ENCODE measurements at places on chromosomes 4 and X.

- no peak for DNase-seq
These were observed 311.4 kb upstream of the NDST4 start for GRCh38 chr4:115424852-115425251.

GRCh38 chr4:156252358-156252921 is 298.8 kb upstream of the CTSO start:
- no peak for DNase-seq

DNA sequence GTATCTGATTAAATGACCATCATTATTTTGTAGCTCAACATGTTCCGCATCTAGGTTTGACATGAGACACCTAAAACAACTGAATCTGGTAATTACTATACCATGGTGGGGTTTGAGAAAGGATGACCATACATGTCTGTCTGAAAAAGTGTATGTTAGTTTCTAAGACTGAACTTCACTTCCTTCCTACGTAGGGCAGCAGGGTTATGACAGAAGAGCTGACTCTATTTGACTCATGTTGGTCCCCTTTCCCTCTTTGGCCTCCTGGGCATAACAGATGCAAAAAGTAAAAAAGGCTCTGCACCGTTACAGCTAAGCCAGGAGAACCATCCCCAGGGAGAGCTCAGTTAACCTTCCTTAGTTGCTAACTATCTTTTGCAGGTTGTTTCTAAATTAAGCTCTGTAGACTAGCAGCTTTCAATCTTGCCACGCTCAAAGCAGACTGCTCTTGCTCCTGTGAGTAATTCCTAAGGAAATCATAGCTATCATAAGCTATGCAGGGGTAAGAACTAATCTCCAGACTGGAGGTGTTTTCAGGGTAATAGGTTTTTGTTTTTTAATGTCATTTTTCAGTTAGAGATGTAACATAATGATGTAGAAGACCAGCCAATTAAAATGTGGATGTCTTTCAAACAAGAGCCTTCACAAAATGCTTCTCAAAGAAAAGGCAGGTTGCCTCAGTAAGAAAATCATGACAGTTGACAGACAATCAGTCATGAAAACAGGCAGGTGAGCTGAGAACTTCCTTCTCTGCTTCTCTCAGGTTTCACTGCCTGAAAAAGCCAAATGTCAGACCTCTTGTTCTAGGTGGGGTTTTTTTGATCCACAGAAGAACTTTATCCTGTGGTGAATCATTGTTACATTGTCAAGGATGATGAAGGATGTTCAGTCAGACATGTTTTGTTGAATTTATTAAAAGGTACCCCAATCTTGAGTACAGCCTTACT is 66.9 kb upstream of the DAPP1 start:
- no peak for DNase-seq

- DNase-seq = no peak
These were observed 30.9 kb upstream of the IL15 start for GRCh38 chr4:141605425-141605856.

DNA sequence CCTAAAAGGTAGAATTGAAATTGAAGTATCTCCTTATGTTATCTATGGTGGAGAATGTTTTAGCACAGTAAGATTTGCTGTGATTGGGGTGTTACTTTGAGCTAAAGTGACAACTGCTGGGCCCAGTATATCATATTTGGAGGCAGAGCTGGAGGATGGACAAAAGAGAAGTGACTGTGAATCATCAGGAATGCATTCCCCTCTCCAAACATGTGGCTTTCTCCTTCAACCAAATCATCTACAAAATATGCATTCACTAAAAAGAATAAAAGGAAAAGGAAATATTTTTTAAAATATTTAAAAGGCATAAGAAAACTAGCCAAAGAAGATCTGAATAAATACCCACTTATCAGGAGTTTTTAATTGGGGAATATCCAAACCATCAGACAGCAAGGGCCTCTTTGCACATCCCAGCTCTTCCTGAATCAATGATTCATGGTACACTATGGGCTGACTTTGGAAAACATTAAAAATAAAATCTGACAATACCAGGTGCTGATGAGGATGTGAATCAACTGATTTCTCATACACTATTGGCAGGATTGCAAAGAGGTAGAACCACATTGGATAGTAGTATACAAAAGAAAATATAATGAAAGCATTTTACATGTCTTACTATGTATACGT is 671.7 kb upstream of the NR3C2 start:
- no peak for DNase-seq

GRCh38 chr4:20493761-20494353 is 206.4 kb upstream of the PACRGL start:
- no peak for DNase-seq

- peak; percentile 4 for DNase-seq
These were observed 443.2 kb upstream of the FRG1 start for GRCh38 chr4:189497516-189497915.

- no peak for DNase-seq
These were observed 59.7 kb downstream of the LRRC66 start for GRCh38 chr4:51960486-51960885.

DNA sequence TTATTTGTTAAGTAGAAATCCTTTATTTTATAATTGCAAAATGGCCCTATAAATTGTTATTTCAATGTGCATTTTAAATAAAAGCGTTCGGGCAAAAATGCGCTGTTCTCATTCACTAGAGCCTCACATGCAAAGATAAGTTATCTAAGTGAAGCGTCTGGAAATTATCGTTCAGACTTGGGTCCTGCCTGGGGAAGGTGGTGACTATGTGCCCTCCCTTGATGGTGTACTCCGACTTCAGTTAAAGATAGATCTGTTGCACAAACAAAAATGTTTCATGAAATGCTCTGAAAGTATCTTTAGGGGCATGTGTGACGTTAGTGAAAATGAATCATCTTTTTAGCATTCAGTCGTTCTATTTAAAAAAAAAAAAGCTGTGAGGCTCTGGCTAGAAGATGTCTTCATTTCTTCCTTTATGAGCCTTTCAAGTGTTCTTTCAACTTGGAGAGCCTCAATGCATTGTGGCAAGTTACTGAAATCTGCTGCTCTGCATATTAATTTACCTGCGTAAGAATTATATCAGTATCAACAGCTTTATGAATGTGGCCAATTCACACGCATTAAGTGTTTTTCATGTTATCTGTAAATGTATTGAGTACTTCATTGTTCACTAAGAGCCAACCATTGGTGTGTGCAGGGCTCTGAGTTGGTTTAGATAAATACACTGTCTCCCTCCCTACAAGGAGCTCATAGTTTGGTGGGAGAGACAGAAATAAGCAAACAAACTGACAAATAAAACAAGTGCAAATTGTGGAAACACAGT is 83.0 kb downstream of the AFF1 start:
- no peak for DNase-seq

DNA sequence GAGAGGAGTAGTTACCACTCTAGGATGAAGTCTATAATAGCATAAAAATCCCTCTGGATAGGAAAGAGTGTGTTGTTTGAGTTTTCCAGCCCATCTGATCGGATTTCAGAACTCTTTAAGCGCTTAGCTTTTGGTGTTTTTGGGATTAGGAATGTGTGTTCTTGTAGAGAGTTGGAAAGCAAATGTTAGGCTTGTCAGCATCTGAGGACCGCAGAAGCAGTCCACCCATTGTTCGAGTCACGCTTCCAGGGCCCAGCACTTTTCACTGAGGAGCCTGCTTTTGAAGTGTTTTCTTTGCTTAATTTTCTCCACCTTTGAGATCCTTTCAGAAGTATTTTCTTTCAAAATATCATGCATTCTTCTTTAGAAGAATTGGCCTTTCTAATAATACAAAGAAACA is 306.2 kb downstream of the TENM3 start:
- DNase-seq = no peak

GRCh38 chr4:108377021-108377420 is 208.3 kb upstream of the LEF1 start:
- no peak for DNase-seq

- DNase-seq = no peak
These were observed 13.8 kb downstream of the DGKQ start for GRCh38 chr4:959338-960139.

- DNase-seq = no peak
These were observed 14.7 kb upstream of the VEGFD start for GRCh38 chrX:15398874-15399273.

GRCh38 chr4:123497340-123497739 is 100.7 kb downstream of the SPRY1 start:
- no peak for DNase-seq

DNA sequence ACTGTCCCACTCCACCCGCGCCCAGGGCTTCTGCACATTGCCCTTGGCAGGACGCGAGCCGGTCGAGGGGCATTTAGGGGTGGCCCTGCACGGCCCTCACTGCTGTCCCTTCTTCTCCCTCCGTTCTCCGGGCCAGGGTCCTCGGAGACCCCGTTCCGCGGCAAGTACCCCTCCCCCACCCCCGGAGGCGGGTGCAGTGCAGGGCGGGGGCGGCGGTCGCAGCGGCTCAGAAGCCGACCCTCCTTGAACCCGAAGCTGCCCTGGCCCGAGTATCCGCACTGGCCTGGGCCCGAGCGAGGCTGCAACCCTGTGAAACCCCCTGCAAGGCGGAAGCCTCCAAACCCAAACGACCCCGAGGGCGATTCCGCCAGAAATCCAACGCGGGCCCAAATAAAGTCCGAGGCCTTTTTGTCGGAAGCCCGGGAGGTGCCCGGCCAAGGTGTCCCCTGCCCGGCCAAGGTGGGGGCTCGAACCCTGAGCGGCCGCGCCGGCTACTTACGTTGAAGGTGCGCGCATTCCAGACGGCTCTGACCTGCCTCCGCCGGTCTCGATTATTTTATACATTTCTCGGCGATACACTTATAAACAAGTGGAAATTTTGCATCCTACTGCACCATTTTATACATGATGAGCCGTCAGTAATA is 53.1 kb upstream of the TMEM33 start:
- no peak for DNase-seq

GRCh38 chr4:78310007-78310739 is 241.4 kb upstream of the ANXA3 start:
- no peak for DNase-seq

- DNase-seq = no peak
These were observed 17.7 kb upstream of the N4BP2 start for GRCh38 chr4:40038977-40039376.

- DNase-seq = no peak
These were observed 76.1 kb upstream of the LIMCH1 start for GRCh38 chr4:41461780-41462307.

DNA sequence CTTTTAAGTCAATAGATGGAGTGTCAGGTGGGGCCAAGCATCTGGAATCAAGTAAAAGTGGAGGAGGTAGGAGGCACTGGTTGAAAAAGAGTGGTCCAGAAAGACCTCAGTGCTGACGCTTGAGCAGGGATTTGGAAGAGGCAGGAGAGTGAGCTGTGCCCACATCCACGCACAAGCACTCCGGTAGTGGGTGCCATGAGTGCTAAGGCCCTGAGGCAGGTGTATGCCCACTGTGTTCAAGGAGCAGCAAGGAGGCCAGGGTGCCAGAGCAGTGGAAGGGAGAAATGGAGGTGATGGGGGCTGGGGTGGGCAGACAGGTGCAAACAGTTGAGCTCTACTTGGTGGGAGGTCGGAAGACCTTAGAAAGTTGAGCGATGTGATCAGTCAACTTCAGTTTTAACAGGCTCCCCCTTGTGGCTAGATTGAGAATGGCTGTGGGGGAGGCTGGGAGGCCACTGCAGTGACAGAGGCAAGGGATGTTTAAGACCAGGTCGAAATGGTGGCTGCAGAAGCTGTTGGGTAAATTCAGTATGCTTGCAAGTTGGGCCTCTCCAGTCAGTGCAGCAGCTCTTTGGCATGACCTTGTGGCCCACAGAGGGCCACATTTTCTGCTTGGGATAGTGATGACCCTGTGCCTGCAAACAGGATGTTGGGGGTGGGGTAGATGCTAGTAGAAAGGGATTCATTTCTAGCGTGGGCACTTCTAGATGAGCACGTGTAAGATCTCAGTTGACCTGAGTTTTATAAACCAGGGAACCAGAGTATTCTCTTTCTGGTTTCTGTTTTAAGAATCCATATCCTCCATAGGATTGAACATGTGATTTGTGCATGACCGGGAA is 12.7 kb downstream of the TKTL1 start:
- DNase-seq = peak; percentile 42

DNA sequence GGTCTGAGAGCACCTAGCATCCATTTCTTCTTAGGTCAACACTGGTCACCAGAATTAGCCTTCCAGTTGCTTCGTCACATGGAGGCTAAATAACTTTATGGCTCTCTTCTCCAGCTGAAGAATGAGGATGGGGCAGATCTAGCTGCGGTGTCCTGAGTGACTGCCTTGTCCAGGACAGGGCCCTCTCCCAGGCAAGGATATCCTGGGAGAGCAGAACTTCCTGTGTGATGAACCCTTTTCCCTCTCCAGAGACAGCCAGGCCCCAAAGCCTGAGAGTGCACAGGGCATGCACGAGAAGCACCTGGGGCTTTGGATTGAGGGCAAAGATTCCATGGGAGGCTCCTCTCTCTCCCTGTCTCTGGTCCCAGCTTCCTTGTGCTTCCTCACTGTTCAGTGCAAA is 108.2 kb upstream of the MAMLD1 start:
- DNase-seq = no peak

GRCh38 chr4:73329300-73329699 is 70.7 kb upstream of the ANKRD17 start:
- no peak for DNase-seq

Data from GDM1 (cell line).